Thoracic aorta (tissue), 2 donors: ENCODE measurements at places on chromosomes 16 and 17. TPM values are rescaled to one million over a fixed set of nuclear protein-coding genes. Genes with fewer than 3 reads are reported as not detected.

Gene KCTD19
- total RNA-seq, result not detected

Gene BBS2
- 33.3 TPM for total RNA-seq

DNA sequence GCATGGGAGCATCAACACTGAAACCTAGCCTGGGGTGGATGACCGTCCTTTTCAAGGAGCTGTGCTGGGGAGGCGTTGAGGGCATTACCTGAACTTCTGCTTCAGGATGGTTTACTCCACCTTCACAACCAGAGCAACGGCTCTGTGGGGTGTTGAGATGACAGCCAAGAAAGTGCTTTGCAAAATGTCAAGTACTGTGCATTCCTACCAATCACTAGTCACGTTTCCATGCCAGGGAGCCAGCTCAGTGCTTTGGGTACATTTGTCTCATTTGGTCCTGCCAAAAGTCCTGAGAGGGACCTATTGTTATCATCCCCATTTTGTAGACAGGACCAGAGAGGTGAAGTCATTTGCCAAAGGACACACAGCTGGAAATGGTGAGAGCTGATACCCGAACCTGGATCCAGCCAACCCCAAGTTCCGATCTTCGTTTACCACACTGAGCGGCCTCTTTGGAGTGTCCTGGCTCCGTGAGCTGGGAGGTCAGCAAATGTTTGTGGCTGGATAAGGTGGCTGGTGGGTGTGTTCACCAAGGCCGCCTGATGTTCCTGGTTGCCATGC is 61.6 kb downstream of the IRF8 start:
- no peak overlapping the region for H3K4me3 ChIP-seq
- no peak overlapping the region for H3K27ac ChIP-seq
- no peaks in the 10 kb centered on the region for H3K36me3 ChIP-seq
- no peak for DNase-seq

DNA sequence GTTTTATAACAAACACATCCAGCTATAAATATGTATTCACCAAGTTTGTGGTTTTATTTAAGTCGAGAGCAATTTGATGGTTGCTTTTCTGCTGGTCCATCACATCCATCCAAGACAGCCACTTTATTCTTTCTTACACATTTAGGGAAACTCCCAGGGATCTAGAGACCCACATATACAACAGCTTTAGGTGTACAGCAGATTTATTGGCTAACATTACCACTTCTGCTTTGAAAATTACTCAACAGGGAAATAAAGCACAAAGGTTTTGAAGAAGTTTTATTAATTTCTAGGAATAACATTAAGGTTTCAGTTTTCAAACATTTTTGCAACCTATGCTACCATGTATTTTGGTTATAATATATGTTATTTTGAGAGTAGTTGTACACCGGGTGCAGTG is 6.9 kb downstream of the ERCC4 start:
- H3K4me1 ChIP-seq, result peaks cover 4% of the 10 kb centered on the region
- no peaks in the 10 kb centered on the region for H3K27me3 ChIP-seq
- H3K27ac ChIP-seq, result no peak overlapping the region
- no peak for DNase-seq
- H3K4me3 ChIP-seq, result no peak overlapping the region

DNA sequence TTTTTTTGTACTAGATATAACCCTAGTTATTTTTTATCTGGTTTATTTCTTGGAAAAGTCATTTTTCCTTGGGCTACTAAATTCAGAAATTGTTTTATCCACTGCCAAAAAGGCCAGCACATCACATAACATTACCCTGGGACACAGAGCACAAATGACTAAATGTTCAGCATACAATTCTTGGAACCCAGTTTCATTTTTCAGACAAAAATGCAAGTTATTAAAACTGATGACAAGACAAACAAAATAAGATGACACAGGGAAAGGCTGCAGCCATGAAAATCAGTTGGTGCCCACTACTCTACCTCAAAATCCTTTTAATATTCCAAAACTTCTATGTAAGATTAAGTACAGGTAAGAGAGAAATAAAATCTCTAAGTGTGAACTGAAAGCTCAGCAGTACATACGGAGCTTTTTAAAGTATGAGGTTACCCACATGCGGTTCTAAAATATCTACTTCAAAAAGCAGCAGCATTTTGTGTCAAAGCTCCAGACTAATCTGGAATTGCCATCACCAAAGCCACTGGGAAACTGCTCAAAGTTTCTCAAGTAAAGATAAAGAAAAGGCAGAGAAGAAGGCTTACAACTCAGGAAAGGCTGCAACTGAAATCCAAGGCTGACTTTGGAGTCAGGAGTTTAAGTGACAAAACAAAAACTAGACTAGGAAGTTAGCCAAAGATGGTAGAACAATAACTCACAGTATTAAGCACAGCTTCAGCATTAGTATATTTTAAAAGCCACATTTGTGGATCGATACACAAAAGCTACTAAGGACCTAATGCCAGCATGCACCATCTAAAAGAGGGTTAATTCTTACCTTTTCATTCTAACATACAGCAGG is 41.4 kb downstream of the AP1G1 start:
- peaks cover 24% of the 10 kb centered on the region for H3K4me1 ChIP-seq
- H3K36me3 ChIP-seq, result peaks cover 26% of the 10 kb centered on the region
- no peak for DNase-seq
- H3K27ac ChIP-seq, result peak overlapping the region; percentile 22
- no peak overlapping the region for H3K4me3 ChIP-seq

DNA sequence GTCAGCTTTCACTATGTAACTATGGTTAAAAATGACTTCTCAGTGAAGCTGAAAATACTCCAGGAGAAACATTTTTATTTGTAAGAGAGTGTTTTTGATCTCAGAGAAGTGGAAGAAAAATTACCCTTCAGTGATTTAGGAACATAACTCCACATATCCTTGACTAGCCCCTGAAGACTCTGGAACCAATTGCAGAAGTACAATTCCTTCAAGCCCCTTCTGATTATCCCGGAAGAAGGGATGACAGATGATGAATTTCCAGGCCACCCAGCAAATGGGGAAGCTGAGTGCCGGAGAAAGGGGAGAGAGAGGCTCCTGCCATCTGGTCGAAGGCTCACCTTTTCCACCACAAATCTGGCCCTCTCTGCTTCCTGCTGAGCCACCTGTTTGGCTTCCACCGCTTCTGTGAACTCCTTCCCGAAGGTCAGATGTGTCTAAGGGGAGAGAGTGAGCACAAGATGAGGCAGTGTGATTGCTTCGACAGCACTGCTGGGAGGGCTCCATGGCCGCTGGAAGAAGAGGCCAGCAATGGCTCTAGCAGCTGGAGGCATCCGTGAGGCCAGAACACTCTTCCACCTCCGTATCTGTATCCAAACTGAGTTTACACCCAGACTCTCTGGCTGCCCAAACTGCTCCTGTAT is 8.1 kb downstream of the PHB1 start:
- no peak for DNase-seq
- no peak overlapping the region for H3K4me3 ChIP-seq
- H3K4me1 ChIP-seq, result no peaks in the 10 kb centered on the region
- peaks cover 65% of the 10 kb centered on the region for H3K36me3 ChIP-seq
- no peak overlapping the region for H3K27ac ChIP-seq
- H3K27me3 ChIP-seq, result no peaks in the 10 kb centered on the region

DNA sequence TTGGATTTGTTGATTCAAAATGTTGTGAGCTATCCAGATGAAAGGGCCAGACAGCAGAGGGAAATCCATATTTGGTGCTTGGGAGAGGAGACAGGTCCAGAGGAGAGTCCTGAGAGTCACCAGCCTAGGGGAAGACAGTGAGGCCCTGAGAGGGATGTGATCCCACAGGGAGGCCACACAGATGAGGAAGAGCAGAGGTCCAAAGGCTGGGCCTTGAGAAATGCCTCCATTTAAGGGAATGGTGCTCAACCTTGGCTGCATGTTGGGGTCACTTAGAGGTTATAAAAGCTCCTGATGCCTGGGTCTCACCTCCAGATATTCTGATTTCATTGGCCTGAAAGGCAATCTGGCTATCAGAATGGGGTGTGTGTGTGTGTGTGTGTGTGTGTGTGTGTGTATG is 194.9 kb downstream of the UTP18 start:
- H3K27ac ChIP-seq, result no peak overlapping the region
- no peaks in the 10 kb centered on the region for H3K4me1 ChIP-seq
- no peaks in the 10 kb centered on the region for H3K27me3 ChIP-seq
- no peak overlapping the region for H3K4me3 ChIP-seq
- no peaks in the 10 kb centered on the region for H3K36me3 ChIP-seq

DNA sequence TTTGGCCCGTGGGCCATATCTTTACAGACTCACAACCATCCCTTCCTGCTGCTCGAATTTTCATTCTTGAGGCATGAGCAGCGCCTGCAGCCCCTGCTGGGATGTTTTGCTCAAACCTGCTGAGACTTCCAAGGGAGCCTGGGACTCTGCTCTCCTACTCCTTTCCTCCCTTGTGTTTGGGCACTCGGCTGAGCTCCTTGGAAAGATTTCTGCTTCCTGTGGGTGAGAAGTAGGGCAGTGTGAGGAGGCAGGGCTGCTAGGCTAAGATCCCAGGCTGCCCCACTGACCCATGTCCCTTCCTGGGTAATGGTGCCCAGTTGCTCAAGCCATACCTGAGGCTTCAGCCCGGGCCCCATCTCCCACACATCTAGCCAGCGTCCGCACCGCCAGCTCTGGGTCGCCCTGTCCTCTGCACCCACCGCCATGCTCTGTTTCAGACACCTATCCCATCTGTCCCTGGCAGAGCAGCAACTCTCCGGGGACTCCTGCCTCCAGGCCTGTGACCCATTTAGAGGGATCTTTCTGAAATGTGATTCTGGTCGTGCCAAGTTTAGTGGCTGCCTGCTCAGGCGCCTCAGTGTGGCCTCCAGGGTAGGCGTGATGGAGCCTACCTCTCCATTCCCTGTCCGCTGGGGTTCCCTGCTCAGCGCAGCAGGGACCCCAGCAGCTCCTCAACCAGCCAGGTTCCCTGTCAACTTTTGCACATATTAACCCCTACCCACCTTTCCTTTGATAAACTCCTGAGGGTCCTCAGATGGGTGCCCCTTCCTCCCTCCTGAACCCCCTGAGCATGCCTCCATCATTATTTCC is 190.1 kb downstream of the CCDC182 start:
- H3K27ac ChIP-seq, result no peak overlapping the region
- H3K4me3 ChIP-seq, result no peak overlapping the region
- no peak for DNase-seq
- H3K4me1 ChIP-seq, result peaks cover 3% of the 10 kb centered on the region
- no peaks in the 10 kb centered on the region for H3K27me3 ChIP-seq

DNA sequence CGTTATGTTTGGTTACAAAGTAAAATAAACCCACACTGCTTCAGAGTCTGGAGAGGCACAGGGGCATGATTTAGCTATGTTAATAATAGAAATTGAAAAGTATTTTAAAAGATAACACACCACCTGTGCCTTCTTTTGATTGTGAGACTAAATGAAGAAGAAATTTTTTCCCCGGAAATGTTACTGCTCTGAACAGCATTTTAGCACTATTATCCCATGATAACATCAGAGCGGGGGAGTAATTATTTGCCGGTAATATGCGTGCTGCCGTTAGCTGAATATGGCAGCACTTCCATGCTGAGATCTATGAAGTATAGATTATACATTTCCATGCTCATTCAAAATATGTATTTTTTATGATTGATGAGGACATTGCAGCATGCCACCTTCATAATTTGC is 500.2 kb upstream of the HSBP1 start:
- H3K27me3 ChIP-seq, result no peaks in the 10 kb centered on the region
- peaks cover 12% of the 10 kb centered on the region for H3K4me1 ChIP-seq
- no peak overlapping the region for H3K27ac ChIP-seq
- H3K36me3 ChIP-seq, result no peaks in the 10 kb centered on the region
- H3K4me3 ChIP-seq, result peak overlapping the region; percentile 2

DNA sequence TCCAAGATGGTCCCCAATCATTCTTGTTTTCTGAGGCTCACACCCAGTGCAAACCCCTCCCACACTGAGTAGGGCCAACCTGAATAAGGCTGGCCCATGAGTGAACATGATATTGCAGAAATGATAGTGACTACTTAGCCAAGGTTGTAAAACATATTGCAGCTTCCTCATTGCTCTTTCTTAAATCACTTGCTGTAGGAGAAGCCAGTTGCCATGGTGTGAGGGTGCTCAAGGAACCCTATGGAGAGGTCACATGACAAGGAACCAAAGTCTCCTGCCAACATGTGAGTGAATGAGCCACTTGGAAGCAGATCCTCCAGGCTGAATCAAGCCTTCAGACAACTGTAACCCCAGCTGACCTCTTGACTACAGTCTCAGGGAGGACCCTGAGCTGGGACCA is 191.4 kb downstream of the RGS9 start:
- H3K27ac ChIP-seq, result no peak overlapping the region
- no peak overlapping the region for H3K4me3 ChIP-seq
- DNase-seq, result no peak
- H3K27me3 ChIP-seq, result no peaks in the 10 kb centered on the region
- H3K4me1 ChIP-seq, result no peaks in the 10 kb centered on the region

GRCh38 chr16:12626411-12626810 is 177.3 kb downstream of the CPPED1 start:
- no peaks in the 10 kb centered on the region for H3K27me3 ChIP-seq
- no peaks in the 10 kb centered on the region for H3K36me3 ChIP-seq
- no peaks in the 10 kb centered on the region for H3K4me1 ChIP-seq

DNA sequence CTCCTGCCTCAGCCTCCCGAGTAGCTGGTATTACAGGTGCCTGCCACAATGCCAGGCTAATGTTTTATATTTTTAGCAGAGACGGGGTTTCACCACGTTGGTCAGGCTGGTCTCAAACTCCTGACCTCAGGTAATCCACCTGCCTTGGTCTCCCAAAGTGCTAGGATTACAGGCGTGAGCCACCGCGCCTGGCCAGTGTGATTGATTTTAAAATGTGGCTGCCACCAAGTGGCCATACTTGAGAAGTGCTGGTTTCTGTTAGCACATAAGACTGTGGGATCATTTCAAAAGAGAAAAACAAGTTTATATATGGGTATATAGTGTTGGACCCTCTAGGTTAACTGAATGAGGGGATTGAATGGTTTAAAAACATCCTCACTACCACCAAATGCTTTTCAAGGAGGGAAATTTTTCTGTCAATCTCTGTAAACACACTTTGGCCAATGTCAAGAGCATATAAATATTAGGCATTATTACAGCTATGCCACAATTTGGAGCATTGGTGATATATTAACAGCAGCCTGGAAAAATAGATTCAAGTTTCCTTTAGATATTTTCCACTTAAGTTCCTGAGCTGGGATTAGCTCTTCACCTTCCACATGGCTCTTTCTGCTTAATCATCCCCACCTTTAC is 13.5 kb upstream of the DHRS13 start:
- no peaks in the 10 kb centered on the region for H3K4me1 ChIP-seq
- H3K4me3 ChIP-seq, result no peak overlapping the region
- peaks cover 80% of the 10 kb centered on the region for H3K36me3 ChIP-seq
